ENCODE measurements at places on chromosomes 6 and 20.

- DNase-seq = no peak
These were observed 3.8 kb upstream of the MAS1L start for GRCh38 chr6:29491574-29491973.

DNA sequence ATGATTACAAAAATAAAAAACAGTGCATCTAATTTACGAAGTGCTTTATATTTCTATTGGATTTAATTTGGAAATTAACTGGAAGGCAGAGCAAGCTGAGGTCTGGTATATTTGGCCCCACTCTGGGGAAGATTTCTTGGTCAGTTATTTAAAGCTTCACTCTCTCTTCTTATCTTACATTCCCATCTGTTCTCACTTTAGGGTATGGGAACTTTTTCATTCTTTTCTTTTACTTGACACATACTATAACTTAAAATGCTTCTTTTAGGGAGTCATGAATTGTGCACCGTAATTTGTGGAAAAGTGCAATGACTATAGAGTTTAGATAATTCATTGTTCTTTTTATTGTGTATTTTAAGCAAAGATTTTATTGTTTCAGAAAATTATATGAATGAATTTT is 170.4 kb downstream of the BCKDHB start:
- DNase-seq = no peak

GRCh38 chr20:46626758-46627157 is 24.5 kb downstream of the SLC13A3 start:
- no peak for DNase-seq

- no peak for DNase-seq
These were observed 135.3 kb downstream of the ZFAND3 start for GRCh38 chr6:37954791-37955190.

DNA sequence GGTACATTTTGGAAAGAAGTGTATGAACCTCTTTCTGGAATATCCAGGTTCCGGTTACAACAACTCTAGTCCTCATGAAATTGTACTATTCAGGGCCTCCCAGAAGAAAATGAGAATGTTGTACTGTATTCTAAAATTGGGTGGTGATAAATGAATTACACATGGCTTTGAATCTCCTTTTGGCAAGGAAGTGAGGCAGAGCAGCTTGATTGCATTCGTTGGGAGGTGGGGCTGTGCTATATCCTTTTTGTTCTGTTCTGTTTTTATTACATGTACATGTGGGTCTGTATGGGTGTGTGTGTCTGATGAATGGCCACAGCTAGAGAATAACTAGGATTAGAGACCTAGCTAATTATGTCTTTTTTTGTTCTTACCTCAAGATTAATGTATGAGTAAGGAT is 37.8 kb upstream of the SNRPB2 start:
- DNase-seq = no peak

DNA sequence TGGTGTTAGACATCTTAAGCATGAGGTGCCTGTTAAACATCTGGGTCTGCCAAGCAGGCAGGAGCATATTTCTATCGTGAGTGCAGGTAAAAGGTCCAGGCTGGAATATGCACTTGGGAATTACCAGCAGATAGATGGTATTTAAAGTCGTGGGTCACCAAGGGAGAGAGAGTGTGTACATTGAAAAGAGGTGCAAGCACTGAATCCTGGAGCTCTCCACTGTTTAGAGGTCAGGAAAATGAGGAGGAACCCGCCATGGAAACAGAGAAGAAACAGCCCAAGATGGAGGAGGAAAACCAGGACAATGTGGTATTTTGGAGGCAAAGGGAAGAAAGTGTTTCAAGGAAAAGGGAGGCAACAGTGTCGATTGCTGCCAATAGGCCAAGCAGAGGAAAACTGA is 46.4 kb downstream of the TNFRSF21 start:
- no peak for DNase-seq

DNA sequence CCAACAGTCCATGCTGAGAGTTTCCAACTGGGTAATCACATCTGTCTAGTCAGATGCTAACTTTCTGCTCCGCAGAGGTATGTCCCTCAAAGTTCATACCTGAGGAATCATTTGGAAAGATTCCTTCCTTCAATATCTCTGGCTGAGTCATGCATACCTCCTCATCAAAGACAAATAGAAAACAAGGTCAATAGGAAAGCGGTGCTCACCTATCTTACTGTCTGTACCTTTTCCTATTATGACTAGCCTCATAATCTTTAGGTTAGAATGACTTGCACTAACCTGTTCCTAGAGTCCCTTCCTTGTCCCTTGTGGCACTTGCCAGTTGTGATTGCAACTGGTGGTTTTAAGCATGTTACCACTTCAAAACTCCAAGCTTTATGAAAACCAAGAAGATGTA is 78.2 kb upstream of the PTPRK start:
- no peak for DNase-seq

DNA sequence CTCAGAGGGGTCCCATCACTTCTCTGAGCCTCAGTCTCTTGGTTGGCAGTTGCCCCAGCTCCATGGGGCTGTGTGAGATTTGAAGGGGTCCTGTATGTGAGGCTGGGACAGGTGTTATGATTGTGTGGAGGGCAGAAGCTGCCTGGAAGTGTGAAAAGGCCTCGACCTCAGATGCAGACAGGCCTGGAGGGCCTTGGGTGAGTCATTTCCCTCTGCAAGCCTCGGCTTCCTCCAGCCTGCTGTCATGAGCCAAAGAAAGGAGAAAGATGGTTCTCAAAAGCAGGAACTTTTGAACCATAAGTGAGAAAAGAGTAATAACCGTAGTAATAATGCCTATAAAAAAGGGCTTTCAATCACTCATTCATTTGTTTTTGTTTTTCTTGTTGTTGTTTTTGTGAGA is 37.5 kb downstream of the SNAI1 start:
- DNase-seq = no peak

GRCh38 chr6:126548300-126548699 is 208.4 kb downstream of the CENPW start:
- DNase-seq = no peak

GRCh38 chr6:3664625-3665041 is 86.9 kb downstream of the PXDC1 start:
- no peak for DNase-seq

- no peak for DNase-seq
These were observed 467.1 kb upstream of the EPHA7 start for GRCh38 chr6:93886416-93886815.

DNA sequence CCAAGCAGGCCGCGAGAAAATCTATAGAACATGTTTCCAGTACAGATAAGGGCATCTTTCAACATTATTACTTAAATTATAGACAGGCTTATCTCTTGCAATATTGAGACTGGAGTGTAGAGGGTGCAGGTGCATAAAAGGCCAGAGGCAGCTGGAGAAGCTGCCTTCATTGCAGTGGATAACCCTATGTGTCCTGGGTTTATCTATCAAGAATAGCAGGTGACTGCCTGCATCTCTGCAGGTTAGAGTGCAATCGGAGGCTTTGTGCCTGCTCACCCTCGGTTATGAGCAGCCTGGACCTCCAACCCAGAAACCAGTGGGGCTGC is 28.7 kb upstream of the ECI2 start:
- no peak for DNase-seq

GRCh38 chr6:110674096-110674495 is 141.2 kb downstream of the CDK19 start:
- DNase-seq = no peak

GRCh38 chr20:32965581-32966373 is 38.5 kb downstream of the SUN5 start:
- DNase-seq = no peak

- no peak for DNase-seq
These were observed 217.5 kb downstream of the TMEM200A start for GRCh38 chr6:130583268-130583667.

GRCh38 chr6:138377844-138378243 is at the start of gene SMIM28:
SMIM28 (plus strand) TSS chr6:138377905; CDS start chr6:138378073, 168 bp downstream.
- DNase-seq = no peak

- DNase-seq = no peak
These were observed 514.5 kb upstream of the GJE1 start for GRCh38 chr6:141618180-141618581.

DNA sequence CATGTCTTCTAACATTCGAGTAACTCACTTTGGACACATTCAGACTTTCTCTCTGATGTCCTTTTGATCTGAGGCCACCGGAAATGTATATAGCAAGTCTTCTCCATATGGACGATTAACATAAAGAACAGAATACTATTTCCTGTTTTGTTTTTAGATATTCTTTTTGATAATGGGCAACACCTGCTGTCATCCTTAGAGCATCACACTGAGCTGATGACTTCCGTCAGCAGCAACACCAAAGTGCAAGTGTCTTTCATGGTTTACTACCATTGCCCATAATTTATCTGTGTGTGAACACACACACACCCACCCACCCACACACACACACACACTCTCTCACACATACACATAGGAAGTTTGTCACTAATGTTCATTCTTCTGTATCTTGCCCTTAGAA is 112.7 kb upstream of the SIM1 start:
- no peak for DNase-seq

DNA sequence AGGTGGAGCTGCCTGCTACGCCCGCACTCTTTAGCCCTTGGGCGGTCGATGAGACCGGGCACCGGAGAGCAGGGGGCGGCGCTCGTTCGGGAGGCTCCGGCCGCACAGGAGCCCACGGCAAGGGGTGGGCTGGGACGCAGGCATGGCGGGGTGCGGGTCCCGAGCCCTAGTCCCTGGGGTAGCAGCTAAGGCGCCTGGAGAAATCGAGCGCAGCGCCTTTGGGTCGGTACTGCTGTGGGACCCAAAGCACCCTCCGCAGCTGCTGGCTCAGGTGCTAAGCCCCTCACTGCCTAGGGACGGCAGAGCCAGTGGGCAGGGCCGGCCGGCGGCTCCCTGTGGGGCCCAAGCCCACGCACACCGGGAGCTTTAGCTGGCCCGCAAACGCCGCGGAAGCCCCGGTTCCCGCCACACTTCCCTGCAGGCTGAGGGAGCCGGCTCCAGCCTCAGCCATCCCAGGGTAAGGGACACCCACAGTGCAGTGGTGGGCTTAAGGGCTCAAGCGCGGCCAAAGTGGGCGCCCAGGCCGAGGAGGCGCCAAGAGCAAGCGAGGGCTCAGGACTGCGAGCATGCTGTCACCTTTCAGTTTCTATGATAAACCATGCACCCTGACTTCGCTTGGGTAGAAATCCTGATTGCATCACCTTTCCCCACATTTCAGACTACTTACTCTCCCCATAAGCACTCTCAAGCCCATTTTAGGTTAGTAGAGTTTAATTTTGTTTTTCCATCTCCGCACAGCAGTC is 52.0 kb downstream of the MYLIP start:
- no peak for DNase-seq

DNA sequence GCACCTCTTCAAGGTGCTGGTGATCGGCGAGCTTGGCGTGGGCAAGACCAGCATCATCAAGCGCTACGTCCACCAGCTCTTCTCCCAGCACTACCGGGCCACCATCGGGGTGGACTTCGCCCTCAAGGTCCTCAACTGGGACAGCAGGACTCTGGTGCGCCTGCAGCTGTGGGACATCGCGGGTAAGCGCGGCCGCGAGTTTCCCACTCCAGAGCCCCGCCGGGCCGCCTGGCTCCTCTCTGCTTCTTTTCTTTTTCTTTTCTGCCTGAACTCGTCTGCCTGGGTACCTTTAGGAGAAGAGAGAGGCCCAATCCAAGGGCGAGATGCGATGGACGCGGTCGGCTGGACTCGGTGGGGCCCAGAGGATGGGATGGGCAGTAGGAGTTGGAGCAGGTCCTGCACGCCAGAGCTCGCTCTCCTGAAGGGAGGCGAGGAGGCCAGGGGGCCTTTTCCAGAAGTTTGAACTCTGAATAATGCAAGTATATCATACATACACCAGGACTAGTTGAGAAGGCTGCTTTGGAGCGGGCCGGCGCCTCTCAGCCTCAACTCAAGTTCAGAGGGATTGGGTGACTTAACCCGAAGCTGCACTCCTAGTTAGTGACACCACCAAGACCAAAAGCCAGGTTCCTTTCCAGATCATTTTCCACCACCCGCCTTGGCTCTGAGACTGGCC is 445 bp downstream of the RAB32 start:
- DNase-seq = no peak

Measured in NT2/D1 (cell line).